ENCODE measurements at places on chromosomes 1 and 21. TPM values are rescaled to one million over a fixed set of nuclear protein-coding genes. Genes with fewer than 3 reads are reported as not detected.
A peak's percentile ranks its signal among the peaks of the same experiment; 100 is the strongest.

DNA sequence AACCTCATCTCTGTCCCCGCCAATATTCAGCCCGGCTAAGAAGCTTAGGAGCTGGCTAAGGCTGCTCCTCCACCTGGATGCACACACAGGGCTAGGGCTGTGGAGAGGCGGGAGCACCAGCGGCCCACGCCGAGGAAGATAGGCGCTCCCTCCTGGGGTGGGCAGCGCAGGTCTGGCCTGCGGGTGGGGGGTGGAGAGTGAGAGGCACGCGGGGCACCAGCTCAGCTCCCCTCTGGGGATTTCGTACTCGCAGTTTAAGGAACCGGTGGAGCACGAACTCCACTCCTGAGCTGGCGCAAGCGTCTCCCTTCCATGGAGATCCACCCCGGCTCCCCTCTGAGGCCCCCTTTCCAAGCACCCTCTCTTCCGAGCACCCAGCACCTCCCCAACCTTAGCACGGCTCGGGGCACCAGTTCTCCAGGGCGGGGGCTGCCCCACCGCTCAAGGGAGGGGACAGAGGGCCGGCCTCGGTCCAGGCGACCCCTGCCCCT, 433 bp upstream of the KAZN start:
- no peak for DNase-seq

DNA sequence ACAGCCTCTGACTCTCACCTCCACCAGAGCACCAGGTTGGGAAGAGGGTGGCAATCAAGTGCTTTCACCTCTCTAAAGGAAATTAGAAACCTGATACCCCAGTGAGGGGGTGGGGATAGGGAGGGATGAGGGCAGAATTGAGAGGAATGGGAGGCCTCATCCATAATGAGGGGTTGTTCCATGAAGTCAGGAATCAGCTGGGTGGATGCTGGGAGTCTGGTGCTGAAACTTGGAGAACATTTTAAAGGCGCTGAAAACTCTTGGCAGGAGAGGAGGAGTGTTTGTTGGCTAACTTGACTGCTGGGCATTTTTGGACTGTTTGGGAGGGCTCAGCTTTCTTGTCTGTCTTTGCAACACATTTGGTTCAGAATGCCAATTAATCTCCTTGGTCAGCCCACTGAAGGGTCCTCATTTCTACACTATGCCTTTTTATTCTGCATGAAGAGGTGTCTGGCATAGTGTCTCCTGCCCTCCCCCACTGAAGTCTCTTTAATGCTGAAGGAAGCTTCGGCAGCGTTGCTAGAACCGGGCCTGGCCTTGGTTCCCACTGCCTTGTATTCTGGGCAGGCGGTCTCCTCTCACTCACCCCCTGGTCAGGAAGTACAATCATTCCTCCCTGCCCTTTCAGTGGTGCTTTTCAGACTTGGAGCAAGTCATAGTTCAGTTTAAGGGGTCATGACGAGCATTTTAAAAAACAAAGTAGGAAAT, 2.2 kb downstream of the PHGDH start:
- no peak for DNase-seq

GRCh38 chr1:64624808-64625207, 120.1 kb upstream of the RAVER2 start:
- no peak for DNase-seq

- DNase-seq: no peak
Measured at GRCh38 chr21:39730418-39731157, 14.4 kb upstream of the IGSF5 start.

DNA sequence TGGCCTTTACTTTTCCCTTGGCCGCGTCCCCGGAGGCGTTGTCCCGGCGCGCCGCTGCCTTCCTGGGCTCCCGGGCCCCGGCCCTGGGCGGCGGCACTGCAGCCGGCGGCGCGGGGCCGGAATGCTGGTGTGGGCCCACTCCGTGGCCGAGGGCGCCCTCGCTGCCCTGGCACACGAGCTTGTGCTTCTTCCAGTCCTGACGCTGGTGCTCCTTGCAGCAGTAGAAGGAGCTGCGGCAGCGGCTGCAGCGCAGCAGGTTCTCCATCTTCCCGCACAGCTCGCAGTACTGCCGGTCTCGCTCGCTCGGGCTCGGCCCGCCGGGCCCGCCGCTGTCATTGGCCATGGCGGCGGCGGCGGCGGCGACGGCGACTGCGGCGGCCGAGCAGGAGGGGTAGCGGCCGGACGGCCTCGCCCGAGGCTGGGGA, 529 bp downstream of the EGLN1 start:
- DNase-seq: peak; percentile 20

The LCE3A gene
- total RNA-seq: not detected

The C1orf141 gene
- total RNA-seq: 0.11 TPM
